ENCODE measurements at places on chromosomes 5 and 9. TPM values are rescaled to one million over a fixed set of nuclear protein-coding genes. Genes with fewer than 3 reads are reported as not detected.

- H3K27ac ChIP-seq = no peak overlapping the region
- H3K4me1 ChIP-seq = no peaks in the 10 kb centered on the region
- H3K4me3 ChIP-seq = no peak overlapping the region
- DNase-seq = no peak
- H3K27me3 ChIP-seq = no peaks in the 10 kb centered on the region
- no peaks in the 10 kb centered on the region for H3K36me3 ChIP-seq
These were observed 111.8 kb upstream of the FCN2 start for GRCh38 chr9:134768709-134769351.

GRCh38 chr5:111820072-111820471, 63.1 kb upstream of the NREP start:
- no peaks in the 10 kb centered on the region for H3K4me1 ChIP-seq
- DNase-seq = no peak
- H3K27me3 ChIP-seq = no peaks in the 10 kb centered on the region

DNA sequence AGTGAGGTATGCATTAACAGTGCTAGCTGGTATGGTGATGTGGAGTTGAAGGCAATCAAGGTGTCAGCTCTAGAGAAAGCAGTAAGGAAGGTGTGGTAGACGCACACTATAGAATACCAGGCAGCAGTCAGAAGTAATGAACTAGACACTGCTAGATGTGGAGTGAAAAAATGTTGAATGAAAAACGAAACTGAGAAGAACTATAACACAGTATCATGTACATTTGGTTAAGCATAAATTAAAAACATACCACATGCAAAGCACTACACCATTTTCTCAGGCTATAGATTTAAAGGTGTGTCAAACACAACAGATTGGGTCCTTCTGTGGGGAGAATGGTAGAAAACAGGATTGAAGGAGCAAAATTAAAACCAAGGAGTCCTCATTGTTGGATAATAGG, 15.4 kb downstream of the ZNF622 start:
- peaks cover 5% of the 10 kb centered on the region for H3K36me3 ChIP-seq
- no peaks in the 10 kb centered on the region for H3K4me1 ChIP-seq
- no peak for DNase-seq
- H3K27ac ChIP-seq = no peak overlapping the region
- no peak overlapping the region for H3K4me3 ChIP-seq
- H3K27me3 ChIP-seq = no peaks in the 10 kb centered on the region

OBP2B gene
- not detected for total RNA-seq

F2RL1 gene
- total RNA-seq = 38.8 TPM

Measured in transverse colon (tissue), 4 donors.